Glutamatergic neuron (in vitro differentiated cells): ENCODE measurements at places on chromosomes 11 and 22. TPM values are rescaled to one million over a fixed set of nuclear protein-coding genes. Genes with fewer than 3 reads are reported as not detected.

DNA sequence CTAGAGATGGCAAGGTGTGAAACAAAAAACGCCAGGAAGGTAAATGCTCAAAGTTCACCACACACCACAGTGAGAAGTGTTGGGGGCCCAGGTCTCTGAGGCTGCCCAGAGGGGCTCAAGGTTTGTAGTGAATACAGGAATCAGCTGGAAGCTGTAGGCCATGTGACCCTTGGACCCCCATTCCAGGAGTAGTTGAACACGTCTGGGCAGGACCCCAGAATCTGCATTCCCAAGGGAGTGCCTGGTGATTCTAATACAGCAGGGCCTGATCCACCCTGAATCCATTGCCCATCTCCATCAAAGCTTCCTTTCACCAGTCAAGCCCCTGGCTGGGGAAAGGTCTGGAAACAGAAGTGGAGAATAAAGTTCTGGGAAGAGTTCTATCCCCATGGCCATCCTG is 70.8 kb upstream of the B3GAT1 start:
- no peak overlapping the region for H3K4me3 ChIP-seq
- DNase-seq = no peak
- H3K27ac ChIP-seq = no peak overlapping the region
- peaks cover 59% of the 10 kb centered on the region for H3K4me1 ChIP-seq
- H3K27me3 ChIP-seq = peaks cover 16% of the 10 kb centered on the region

DNA sequence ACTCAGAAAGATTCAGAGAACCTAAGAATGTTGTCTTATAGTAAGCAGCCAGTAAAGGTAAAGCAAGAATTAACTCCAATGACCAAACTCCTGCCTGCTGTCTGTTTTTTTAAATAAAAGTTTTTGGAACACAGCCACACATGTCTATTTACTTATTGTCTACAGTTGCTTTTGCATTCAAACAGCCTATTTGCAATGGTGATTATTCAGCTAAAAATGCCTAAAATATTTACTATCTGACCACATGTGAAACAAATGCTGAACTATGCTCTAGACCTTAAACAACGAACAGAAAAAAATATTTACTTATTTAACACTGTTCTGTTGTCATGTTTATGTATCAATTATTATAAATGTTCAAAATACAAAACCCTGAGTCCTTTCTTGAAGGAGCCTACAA is 1246.6 kb downstream of the FAM181B start:
- no peaks in the 10 kb centered on the region for H3K36me3 ChIP-seq
- no peak overlapping the region for H3K4me3 ChIP-seq
- no peak overlapping the region for H3K27ac ChIP-seq
- peaks cover 2% of the 10 kb centered on the region for H3K27me3 ChIP-seq
- no peak for DNase-seq

The GPHA2 gene
- not detected for total RNA-seq

The F2 gene
- 0.29 TPM for total RNA-seq
